ENCODE measurements at places on chromosomes 16 and 17.

DNA sequence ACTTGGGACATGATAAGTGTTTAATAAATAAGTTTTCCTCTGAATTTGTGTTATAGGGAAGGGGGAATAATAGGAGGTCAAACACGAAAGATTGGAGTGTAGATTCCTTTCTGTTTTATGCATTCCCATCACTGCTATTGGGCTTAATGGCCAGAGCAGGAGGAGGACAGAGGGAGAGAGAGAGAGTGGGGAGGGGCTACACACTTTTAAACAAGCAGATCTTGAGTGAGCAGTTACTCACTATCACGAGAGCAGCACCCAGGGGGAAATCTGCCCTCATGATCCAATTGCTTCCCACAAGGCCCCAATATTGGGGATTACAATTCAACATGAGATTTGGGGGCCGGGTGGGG, 505.0 kb downstream of the GRIN2A start:
- no peak for DNase-seq

DNA sequence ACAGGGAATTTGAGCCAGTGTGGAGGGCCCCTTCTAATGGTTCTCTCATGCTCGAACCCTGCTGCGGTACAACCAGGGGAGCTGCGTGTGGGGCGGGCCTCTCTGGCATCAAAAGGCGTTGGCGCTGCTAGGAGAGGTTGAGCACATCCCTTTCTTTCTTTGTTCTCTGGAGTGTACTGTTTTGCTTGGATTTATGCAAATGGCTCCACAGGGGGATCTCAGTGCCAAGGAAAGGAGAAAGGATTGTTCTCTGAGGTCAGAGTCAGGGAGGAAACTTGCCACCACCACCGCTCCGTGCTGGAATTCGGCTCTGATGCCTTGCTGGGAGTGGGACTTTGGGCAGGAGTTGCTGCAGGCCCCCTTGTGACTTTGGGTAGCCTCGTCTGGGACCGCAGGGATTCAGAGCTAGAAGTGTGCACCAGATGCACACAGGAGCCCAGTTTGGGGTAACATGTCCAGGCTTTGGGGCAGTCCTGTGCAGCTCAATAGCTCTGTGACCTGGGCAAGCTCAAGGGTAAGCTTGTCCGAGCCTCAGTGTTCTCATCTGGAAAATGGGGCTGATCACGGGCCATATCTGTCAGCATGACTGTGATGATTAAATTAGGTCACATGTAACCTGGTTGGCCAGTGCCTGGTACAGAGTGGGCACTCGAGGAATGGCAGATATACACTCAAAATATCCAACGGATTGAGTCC, 353.0 kb upstream of the EEF2KMT start:
- DNase-seq: no peak

- no peak for DNase-seq
Measured at GRCh38 chr17:56918916-56919315, 5.1 kb upstream of the TRIM25 start.

DNA sequence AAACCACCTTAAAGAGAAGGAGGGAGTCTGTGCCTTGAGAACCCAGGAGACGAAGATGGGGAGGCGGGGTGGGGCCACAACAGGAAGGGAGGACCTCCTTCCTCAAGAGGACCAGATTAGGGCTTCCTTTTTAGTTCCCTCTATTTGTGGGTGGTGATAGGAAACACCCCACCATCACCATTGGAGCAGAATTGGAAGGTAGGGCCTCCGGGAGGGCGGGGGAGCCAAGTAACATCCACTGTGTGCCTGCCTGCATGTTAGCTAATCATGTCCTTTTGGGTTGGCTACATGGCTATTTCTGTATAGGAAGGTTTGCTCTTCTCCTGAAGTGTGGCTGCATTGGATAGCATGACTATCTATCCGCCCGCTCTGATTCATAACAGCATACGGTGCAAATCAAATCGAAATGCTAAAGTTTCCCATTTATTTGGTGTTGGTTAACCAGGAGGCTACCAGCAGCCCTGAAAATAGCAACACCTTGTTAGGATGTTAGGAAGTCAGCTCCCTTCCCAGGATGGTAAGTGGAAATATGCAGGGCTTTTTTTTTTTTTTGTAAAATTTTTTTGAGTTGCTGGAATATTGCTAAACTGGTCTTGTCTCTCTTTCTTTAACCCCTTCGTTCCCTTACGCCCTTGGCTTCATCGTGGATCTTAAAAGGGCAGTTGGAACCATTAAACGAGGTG, 4.2 kb downstream of the SYT17 start:
- no peak for DNase-seq

GRCh38 chr16:1815461-1815860, 11.2 kb downstream of the HAGH start:
- DNase-seq: no peak

- DNase-seq: no peak
Measured at GRCh38 chr16:82834151-82834815, 207.5 kb downstream of the CDH13 start.

DNA sequence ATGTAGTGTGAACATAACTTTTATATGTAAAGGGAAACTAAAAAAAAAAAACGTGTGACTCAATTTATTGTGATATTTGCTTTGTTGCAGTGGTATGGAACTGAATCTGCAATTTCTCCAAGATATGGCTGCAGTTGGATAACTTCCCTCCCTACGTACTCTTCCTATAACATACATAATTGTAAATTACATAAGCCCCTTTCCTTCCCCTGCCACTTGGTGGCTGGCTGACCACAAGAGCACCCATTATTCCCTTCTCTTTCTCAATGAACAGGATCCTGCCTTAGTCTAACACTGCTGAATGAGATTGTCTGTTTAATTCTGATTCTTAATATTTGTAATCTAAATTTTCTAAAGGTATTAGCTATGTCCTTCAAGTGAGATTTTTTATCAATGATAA, 27.8 kb downstream of the CCL4 start:
- DNase-seq: no peak

All from Right ventricle myocardium superior (tissue), 1 donor.